ENCODE measurements at places on chromosomes 2 and 18. TPM values are rescaled to one million over a fixed set of nuclear protein-coding genes. Genes with fewer than 3 reads are reported as not detected.

DNA sequence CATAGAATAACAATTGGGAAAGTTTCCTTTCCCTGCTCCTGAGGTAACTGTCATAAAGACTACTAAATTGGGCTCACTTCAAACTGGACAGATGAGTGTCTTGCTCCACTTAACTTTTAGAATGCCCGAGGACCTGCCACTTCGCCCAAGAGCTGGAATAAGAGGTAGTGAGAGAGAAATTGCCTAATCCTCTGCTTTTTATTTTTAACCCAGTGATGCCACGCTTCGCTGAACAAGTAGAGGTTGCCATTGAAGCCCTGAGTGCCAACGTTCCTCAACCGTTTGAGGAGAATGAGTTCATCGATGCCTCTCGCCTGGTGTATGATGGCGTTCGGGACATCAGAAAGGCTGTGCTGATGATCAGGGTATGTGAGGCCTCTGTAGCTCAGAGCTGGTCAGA is 269.4 kb upstream of the LRRTM1 start:
- no peak for DNase-seq

DNA sequence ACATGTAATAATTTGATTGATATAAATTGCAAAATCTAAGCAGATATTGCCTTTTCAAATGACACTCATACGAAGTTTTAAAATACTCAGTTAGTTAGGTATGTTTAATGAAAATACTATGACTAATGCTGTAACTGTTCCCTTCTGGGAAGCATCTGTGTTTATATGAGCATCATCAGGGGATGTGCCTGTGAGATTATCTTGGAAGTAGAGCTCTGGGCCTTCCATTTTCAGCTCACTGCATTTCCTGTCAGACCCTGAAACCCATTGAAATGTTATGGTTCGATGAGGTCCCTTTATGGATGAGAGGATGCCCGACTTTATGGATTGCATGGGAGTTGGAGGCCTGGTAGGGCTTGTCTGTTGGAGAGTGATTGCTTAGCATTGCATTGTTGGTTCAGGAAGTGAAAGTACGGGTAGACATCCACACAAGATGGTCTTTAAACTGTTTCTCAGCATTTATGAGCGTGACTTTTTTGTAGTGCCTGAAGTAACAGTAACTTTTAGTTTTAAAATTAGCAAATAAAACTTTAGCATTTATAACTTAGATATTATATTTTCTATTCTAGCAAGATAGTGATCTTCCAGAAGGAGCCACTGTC is 28.7 kb downstream of the ELP2 start:
- no peak for DNase-seq

ELOA2 gene
- not detected for total RNA-seq

- DNase-seq = no peak
These were observed 63.0 kb upstream of the SNTG2 start for GRCh38 chr2:887639-888038.

DNA sequence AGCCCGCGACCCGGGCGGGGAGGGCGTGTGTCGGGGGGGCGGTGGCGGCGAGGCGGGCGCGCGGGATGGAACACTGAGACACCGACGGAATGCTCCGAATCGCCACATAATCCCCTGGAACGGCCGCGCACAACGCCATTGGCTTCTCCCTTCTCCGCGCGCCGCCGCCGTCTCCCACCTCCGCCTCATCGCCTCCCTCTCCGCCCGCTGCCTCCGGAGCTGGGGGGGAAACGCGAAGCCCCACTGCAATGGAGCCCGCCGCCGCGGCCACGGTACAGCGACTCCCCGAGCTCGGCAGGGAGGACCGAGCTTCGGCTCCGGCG is at the start of gene PHLPP1:
Gene PHLPP1, plus strand, starts transcription at position 106 of the 323 bp plus-strand sequence. Its CDS starts 143 bp downstream, at position 249.
- DNase-seq = no peak

PLA2R1 gene
- 7.9 TPM for total RNA-seq

DNA sequence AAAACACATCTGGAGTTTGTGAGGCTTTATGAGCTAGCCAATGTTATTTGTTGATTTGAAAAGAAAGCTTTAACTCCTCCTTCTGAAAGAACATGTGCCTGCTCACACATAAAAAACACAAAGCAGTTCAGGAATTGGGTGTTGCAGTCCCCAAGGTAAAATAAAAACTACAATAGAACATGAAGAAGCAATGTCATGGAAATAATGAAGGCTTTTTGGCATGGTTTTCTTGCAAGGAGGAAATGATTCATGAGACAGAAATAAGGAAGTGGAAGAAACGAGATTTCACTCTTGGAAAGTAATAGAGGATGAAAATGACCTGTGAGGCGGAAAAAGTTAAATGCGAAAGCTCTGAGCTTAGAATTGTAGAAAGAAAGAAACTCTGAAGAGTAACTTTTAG is 81.1 kb downstream of the TRIB2 start:
- no peak for DNase-seq

GRCh38 chr18:46575851-46576250 is 81.2 kb downstream of the LOXHD1 start:
- DNase-seq = no peak
